Large intestine (tissue), 12 donors: ENCODE measurements at places on chromosomes 4 and X. TPM values are rescaled to one million over a fixed set of nuclear protein-coding genes. Genes with fewer than 3 reads are reported as not detected.

DNA sequence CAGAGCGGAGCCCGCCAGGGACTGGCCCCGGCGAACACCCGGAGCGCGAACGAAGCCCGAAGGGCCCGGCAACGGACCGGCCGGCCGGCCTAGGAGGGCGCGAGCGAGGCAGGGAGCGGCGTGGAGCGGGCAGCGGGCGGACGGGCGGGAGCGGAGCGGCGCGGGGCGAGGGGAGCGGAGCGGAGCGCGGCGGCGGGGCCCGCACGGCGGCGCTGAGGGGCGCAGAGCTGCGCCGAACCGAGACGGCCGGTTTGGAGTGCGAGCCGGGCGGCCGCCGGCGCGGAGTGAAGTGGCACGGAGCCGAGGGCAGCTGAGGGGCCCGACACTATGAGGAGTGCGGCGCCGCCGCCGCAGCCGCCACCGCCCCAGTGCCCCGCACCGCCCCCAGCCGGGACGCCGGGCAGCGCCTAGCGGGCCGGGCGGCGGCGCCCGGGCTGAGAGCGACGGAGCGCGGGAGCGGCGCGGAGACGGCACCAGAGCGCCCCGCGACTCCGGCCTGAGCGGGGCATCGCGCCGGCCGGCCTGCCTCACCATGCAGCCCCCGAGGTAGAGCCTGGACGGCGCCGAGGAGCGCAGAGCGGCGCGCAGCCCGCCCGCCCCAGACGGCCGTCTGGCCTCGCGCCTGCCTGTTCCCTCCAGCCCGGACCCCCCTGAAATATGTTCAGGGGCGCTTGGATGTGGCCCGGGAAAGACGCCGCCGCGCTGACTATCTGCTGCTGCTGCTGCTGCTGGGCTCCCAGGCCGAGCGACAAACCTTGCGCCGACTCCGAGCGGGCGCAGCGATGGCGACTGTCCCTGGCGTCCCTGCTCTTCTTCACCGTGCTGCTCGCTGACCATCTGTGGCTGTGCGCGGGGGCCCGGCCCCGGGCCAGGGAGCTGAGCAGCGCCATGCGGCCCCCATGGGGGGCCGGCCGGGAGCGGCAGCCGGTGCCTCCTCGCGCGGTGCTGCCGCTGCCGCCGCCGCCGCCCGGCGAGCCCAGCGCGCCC, 793 bp downstream of the NALF2 start:
- peak; percentile 4 for DNase-seq

The AMTN gene
- polyA plus RNA-seq: not detected

- DNase-seq: peak; percentile 38
These were observed 40.4 kb upstream of the TLR2 start for GRCh38 chr4:153643406-153644383.

The PPM1K gene
- polyA plus RNA-seq: 9.4 TPM

DNA sequence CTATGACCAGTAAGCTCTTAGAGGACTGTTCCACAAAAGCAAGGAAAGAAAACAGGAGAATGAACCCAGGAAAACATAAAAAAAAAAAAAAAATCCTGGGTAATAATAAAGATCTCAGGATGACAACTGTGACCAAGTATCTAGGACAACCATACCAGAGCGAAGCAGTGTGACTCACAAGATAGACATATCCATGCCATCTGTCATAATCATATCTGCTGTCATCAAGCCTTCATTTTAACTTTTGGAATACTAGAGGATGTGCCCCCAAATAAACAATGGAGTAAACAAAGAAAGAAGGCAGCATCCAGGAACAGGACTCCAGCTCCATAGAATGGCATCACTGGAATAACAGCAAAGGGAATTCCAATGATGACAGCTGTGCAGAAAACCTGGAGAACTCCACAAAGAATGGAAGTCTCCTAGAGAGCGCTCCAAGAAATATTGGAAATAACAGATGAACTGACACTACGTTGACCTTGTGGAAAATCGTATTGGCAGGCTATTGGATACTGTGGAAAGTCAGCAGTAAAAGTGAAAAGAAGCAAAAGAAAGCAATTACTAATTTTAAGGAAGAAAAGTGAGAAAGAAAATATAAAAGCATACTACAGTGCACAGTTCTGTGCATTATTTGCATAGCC, 35.3 kb downstream of the HPGDS start:
- no peak for DNase-seq

- DNase-seq: no peak
These were observed 51.5 kb upstream of the FTHL17 start for GRCh38 chrX:31123335-31123734.

The ADGRL3 gene
- polyA plus RNA-seq: 9.8 TPM

DNA sequence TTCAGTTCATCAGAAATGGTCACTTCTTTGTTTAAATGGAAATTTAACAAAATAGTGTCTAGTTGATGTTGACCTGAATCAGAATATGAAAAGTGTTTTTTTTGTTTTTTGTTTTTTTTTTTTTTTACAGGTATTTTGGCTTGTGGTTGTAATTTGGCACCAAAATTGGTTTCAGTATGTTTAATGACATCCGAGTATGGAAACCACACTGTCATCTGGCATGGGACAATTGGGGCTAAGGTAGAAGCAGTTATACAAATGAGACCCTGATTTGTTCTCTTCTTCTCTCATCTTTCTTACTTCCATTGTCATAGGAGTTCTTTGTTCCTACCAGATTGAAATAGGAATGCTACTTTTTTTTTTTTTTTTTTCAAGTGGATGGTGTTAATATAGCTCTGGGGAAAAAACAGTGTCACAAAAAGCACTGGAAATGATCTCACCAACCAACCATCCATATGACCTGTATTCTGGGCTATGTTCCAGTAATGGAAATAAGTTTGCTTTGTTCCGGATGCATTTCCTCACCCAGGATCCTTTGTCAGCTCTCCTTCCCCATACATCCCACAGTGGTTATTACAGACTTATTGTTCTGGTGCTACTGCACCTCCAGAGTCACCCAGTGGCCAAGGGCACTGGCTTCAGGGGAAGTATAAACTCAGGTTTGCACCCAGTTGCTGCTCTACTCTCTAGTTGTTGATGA, 95.8 kb downstream of the ATXN3L start:
- peak; percentile 12 for DNase-seq

DNA sequence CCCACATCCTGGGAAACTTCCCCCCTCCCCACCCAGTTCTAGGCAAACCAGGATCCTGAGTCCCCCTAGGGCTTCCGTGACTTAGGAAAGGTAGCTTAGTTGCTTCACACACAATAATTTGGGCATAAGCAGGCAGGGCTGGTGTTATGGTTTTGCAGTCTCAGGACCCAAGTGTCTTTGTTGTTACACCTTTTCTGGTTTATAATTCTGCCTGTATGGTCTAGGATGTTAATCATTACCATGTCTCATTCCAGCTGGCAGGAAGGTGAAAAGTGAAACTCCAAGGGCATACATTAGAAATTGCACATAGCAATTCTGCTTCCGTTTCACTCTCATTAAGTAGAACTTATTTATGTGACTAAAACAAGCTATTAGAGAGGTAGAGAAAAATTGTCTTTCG, 16.8 kb downstream of the UGT8 start:
- DNase-seq: peak; percentile 64

The STK32B gene
- 1.6 TPM for polyA plus RNA-seq

DNA sequence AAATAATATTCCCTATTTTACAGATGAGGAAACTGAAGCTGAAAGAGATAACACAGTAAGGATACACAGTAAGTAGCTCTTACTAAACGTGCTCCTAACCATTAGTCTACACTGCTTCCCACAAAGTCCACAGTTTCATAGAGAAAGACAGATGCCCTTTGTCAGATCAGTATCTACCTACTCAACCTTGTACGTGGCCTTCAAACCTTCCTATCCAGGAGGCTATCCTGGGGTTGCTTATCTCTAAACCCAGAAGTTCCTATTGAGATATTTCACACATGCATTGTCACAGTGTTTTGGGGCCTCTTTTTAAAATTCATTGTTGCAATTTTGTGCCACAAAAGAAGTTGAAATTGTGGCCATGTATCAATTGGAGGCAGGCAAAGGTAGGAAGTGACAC, 208.0 kb downstream of the ENOX2 start:
- DNase-seq: no peak

GRCh38 chr4:141432000-141432712, 204.2 kb upstream of the IL15 start:
- DNase-seq: no peak
